T-helper 1 cell (primary cell): ENCODE measurements at places on chromosomes 3 and 15.

DNA sequence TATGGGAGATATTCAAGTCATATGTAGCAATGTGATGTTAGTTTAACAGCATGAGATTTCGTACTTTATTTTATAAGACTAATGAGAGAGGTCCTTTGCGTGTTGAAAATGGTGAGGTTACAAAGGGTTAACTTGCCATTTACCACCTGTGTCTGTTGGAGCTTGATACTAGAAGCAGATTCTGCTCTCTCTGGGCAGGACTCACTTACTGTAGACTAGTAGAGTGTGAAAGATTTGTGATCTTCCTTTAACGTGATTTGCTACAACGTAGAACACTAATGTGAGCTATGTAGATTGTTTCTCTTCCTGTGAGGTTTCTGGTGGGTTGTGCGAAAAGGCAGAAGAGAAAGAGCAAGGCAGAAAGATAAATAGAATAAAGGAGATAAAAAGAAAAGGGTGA is 1.1 kb downstream of the TP63 start:
- no peak for DNase-seq

DNA sequence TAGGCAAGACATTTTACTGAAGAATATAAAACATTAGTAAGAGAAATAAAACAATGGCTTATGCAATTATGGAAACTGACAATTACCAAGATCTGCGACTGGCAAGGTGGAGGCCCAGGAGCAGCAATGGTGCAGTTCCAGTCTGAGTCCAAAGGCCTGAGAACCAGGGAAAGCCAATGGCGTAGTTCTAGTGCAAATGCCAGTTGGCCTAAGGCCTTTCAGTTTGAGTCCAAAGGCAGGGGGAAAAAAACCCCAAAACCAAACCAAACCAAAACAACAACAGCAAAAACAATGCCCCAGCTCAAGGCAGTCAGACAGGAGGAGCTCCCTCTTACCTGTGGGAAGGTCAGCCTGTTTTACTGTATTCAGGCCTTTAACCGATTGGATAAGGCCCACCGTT is 72.6 kb downstream of the ST6GAL1 start:
- DNase-seq, result peak; percentile 28

GRCh38 chr3:73036694-73037591 is 24.5 kb upstream of the EBLN2 start:
- DNase-seq, result no peak

DNA sequence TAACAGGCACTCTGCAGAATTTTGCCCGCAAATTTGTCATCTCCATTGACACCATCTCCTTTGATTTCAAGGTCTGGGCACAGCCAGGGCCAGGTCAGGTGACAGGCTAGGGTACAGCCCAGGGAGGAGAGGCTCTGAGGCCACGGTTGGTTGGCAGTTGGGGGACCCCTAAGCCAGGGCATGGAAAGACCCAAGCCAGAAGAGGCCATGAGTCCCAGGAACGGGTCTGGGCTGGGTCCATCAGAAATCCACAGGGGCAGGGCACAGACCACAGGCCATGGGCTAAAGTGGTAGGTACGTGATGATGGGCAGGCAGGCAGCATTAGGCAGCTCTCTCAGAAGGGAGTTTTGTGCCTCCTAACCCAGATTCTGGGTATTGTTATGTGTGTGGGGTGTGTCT is 45.8 kb downstream of the SEMA3G start:
- no peak for DNase-seq

- DNase-seq, result no peak
Observed at GRCh38 chr15:35450492-35450891, 95.5 kb downstream of the DPH6 start.

GRCh38 chr3:194800002-194800401 is 114.3 kb downstream of the FAM43A start:
- DNase-seq, result no peak
